Retinal pigment epithelial cell (primary cell): ENCODE measurements at places on chromosomes 4 and X.

DNA sequence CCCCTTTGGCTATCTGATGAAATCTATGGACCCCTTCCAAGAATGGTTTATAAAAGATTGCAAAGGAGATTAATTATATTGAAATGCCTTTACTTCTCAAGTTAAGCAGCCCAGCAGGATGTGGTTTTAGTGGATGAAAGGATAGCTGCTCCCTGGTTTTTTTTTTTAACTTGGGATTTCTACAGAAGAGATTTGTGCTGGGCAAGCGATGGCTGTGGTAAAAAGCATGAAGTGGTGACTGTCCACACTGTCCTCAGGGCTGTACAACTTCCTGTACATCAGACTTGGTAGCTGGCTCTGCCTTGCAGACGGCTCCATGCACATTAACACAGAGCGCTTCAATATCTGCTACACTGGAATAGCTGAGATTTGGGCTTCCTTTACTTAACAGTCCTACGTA, 321.7 kb downstream of the DHX15 start:
- DNase-seq: no peak

DNA sequence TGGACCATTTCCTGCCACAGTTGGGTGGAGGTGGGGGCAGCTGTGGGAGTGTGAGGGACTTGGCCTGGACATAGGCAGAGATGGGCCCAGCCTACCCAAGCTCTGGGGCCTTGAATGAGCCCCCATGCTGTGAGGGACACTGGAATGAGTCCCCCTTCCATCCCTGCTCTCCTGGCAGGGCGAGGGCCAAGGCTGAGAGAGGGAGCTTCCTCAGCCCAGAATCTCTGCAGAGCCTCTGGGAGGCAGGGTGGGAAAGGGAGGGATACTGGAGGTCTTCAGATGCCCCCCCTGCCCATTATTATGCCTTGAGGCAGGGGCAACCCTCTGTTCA, 124.5 kb upstream of the PJA1 start:
- DNase-seq: no peak

GRCh38 chrX:26762253-26762652, 546.3 kb downstream of the MAGEB5 start:
- DNase-seq: no peak

DNA sequence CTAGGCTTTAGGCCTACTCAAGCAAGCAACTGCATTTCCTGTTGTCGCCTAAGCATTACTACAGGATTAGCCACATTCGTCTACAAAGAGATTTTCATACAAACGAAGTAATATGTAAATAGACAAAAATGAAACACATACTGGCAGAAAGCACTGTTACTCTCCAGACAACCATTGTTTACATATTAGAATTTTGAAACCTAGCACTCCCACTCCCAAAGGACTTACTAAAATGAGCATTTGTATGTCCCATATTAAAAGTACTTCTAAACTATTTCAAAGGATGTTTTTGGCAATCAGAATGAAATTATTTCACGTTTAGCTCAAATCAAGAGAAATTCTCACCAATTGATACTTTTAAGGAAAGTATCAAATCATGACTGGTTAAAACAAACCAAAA, 570.8 kb downstream of the PRR32 start:
- no peak for DNase-seq

DNA sequence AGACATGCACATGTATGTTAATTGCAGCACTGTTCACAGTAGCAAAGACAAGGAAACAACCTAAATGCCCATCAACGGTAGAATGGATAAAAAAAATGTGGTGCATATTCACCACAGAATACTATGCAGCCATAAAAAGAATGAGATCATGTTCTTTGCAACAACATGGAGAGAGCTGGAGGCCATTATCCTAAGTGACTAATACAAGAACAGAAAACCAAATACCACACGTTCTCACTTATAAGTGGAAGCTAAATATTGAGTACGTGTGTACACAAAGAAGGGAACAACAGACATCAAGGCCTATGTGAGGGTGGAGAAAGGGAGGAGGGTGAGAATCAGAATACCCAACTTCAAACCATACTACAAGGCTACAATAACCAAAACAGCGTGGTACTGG, 17.4 kb upstream of the LNX1 start:
- no peak for DNase-seq

- no peak for DNase-seq
Measured at GRCh38 chr4:157196046-157196445, 24.5 kb upstream of the GRIA2 start.

DNA sequence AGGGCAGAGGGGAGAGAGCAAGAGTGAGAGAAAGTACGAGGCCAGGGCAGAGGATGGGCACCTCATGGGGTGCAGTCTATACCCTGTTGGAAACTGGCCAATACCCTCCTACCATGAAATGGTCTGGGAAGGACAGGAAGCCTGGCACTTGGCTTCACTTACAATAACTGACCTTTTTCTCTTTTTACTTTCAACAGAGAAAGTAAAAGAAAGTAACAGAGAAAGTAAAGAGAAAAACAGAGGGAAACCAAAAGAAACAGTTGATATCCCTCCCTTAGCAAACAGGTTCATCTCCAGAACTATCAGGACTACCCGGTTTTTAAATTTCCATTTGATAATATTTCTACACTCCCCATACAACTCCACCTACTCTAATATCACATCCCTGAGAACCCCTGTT, 20.6 kb downstream of the ARL13A start:
- no peak for DNase-seq

GRCh38 chrX:2657532-2658113, 33.5 kb upstream of the CD99 start:
- no peak for DNase-seq

DNA sequence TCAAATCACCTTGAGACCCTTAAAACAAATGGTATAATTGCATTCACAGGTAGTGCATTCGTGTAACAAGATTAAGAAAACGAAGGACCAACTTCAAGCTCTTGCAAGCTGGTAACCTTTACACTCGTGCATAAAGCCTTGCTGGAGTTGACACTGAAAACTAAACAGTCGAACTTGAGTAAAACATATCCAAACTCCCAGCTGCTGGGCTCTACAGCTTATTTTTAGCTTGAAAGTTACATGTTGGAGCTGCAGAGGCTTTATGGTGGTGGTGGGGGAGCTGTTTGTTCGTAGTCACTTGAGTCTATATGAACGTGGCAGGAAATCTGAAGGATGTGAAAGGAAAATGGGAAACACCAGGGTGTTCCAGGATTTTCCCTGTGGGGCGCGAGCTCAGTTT, 2.7 kb upstream of the WDR1 start:
- DNase-seq: no peak

- DNase-seq: no peak
Measured at GRCh38 chr4:16043642-16044498, 40.0 kb downstream of the PROM1 start.

GRCh38 chr4:39937683-39938268, 39.9 kb downstream of the PDS5A start:
- DNase-seq: no peak

GRCh38 chr4:77765720-77766119, 53.4 kb downstream of the CNOT6L start:
- no peak for DNase-seq
